ENCODE measurements at places on chromosomes 1 and 21.

GRCh38 chr1:28737307-28738132 is 780 bp downstream of the YTHDF2 start:
- peak; percentile 58 for DNase-seq

DNA sequence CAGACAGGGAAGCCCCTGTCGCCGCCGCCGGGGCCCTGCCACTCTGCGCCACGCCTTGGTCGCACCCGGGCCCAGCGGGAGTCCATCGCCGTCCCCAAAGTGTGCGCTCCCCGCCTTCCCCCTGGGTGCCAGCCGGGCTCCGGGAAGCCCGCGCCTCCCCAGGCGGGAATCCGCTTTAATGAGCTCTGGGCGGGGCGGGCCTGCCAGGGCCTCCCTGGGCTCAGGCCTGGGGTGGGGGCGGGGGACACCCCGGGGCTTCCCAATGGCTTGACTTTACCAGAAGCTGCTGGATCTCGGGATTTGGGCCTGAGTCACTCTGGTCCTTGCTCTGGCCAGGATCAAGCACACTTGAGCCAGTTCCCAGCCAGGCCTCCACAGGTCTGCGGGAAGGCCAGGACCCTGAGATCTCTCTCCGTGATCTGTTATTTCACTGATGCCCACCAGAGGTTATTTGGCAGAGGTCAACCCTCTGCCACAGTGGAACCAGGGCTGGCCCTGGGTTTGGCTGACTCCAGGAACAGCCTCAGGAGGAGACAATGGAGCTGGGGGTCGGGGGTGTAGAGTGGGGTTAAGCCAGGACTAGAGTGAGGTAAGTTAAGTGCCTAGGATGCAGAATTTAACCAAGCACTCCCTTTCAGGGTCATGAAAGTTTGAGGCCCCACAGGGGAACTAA is 178.4 kb upstream of the EDN2 start:
- DNase-seq, result peak; percentile 76

GRCh38 chr1:32180186-32181060 is 948 bp downstream of the TXLNA start:
- peak; percentile 52 for DNase-seq

DNA sequence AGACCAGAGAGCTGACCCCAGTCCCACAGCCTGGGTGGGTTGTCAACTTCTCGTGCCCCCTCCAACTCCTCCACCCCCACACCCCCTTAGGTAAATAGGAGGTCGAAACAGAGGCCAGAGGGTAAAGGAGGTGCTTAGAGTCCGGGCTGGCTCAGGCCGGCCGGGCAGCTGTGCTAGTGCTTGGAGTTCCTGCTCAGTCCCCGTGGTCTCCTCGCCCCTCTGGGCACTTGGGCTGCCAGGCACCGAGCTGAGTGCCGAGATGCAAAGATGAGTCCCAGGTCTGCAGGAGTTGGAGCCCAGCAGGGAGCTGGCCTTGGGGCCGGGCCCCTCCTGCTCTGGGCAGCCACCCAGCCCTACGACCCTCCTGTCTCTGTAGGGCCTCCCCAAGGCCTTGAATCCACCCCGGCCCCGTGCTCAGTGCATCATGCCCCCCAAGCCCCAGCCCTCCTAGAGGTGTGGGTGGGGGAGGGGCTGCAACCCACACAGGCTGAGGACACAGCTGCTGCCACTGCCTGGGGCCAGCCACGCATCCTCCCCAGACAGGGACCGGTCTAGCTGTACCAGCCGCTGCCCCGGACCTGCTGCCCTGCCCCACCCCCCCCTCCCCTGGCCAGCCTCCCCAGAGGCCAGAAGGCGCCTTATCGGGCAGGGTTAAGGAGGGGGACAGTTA is 1.9 kb downstream of the SMIM1 start:
- DNase-seq, result no peak

DNA sequence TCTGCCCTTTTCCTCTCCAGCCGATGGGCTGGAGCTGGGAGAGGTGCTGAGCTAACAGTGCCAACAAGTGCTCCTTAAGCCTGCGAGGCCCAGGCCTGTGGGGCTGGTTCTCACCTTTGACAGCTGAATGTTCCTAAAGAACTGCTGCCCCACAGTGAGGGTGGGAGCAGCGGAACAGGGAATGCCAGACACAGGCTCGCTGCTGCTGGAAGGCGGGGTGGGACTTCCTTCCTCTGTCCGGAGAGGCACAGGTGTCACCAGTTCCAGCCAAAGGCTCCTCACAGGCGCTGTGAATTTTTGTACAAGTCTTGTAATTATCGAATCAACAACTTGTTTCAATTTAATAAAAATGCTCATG is 47.1 kb downstream of the COQ8A start:
- DNase-seq, result no peak

- no peak for DNase-seq
These were observed 46.5 kb upstream of the COL6A2 start for GRCh38 chr21:46051379-46051770.

- DNase-seq, result no peak
These were observed at the start of gene TNFRSF4 for GRCh38 chr1:1213345-1214265. Gene TNFRSF4, minus strand, starts transcription at chr1:1214153. Its CDS starts 26 bp downstream, at chr1:1214127.

- DNase-seq, result peak; percentile 60
These were observed 32.2 kb upstream of the MPZL1 start for GRCh38 chr1:167689567-167689920.

- DNase-seq, result peak; percentile 55
These were observed 118.3 kb upstream of the FGGY start for GRCh38 chr1:59178339-59179187.

Measured in cardiac fibroblast (primary cell).